T-cell (primary cell): ENCODE measurements at places on chromosomes 1 and 21.
A peak's percentile ranks its signal among the peaks of the same experiment; 100 is the strongest.

DNA sequence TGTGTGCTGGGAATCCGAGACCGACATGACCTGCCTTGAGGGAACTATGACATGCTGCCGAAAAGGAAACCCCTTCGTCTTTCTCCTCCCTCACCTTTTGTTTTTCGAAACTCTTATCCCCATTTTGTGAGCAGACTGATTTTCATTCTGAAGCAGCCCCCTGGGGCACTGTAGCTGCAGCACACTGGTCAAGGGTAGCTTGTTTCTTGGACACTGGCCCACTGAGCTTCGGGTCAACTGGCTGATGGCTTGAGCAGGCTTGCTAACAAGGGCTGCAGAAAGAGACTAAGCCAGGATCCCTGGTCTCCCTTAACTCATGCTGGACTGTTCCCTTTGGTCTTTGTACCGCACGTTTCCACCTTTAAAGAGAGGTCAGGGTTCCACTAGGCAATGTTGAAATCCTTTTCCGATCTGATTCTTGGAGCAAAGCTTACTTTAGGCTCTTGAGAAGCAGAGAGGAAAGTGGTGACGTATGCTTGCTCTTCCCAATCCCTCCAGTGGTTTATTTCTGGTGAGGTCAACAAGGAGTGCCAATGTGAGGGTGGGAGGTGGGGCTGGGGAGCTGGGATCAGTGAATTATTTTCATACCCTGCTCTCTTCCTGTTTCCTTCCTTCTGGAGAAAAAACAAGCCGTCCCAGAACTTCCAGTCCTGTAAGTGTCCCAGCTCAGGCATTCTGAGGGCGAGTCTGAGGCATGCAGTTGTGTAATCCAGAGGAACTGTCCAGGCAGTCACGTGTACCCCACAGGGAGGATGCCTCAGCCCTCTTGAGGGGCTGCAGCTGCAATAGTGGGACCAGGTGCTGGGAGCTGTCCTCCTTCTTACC lies 7.6 kb downstream of the CYP4B1 start:
- no peak for DNase-seq

DNA sequence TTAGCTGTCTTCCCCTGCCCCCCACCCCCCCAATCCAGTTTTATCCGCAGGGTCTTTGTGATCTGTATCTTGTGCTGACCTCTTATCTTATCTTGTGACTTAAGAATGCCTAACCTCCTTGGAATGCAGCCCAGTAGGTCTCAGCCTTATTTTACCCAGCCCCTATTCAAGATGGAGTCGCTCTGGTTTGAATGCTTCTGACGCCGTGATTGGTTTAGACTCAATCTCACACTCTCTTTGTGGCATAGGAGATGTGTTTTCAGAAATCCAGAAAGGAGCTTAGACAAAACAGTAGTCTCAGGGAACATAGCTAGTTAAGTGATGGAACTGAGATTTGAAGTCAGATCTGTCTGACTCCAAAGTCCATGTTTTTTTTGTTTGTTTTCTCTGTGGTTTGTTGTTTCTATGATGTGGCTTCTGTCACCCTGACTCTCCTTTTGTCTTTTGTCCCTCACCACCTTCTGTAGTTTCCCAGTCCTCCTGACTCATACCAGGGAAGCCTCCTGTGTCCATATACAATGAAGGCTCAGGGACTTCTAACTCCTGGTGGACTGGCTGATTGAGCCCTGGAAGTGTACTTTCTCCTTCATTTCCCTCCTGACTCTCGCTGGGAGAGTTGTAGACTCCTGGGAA lies 18.1 kb upstream of the USP24 start:
- DNase-seq: no peak

- no peak for DNase-seq
Measured at GRCh38 chr1:24919791-24920532, 10.1 kb downstream of the RUNX3 start.

DNA sequence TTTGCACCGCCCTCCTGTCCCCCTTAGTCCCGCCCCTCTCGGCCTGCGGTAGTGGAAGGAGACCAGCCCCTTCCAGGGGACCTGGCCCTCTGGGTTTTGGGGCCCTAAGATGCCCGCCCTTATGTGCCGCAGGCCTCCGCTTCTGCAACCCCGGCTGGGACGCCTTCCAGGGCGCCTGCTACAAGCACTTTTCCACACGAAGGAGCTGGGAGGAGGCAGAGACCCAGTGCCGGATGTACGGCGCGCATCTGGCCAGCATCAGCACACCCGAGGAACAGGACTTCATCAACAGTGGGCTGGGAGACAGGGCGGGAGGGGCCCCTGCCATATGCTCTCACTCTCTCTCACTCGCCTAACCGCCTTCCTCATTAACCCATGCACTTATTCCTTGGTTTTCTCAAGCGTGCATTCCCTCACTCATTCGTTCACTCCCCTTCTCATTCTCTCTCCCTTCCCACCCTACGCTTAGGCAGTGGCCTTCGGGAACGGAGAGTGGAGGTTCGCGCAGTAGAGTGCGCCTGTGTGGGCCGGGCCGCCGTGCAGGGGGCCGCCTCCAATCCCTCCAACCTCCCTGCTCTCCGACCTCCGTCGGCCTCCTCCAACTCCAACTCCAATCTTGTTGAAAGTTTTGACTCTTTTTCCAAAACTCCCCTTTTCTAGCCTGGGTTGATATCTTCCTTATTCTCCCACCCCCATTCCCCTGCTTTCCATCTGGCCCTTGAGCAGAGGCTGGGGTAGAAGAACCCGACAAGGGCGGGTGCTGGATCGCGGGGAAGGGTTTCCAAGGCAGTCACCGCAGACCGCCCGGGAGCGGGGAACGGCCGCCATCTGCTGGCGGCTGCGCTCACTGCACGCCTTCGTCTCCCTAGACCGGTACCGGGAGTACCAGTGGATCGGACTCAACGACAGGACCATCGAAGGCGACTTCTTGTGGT lies 15.2 kb downstream of the BCAN start:
- DNase-seq: peak; percentile 67

DNA sequence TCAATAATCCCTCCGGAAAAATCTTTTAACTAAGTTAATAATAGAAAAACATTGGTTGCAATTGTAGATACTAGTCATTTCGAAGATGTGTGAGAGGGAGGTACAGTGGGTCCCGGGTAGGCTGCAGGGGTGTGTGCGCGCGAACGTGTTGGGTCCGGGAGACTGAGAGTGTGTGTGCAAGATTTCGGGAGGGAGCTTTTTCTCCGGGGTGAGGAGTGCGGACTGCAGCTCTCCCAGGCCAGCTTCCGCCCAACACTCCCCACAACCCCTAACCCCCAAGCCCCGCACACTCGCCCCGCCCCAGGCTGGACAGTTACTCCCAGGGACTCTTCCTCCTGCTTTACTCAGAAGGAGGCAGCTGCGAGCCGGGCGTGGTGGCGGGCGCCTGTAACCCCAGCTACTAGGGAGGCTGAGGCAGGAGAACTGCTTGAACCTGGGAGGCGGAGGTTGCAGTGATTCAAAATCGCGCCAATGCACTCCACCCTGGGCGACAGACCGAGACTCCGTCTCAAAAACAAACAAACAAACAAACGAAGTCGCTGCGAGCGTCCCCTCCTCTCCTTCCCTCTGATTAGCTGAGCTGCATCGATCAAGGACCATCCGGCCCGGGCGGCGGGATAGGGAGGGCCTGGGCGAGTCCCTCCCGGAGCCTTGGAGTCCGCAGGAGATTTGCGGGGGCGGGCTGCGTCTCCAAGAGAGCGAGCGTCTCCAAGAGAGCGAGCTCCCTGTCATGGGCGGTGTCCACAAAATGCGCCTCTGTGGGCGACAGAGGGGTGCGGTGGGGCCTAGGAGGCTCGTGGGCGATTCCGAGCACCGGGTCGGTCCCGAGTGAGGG lies 28.3 kb upstream of the PPM1J start:
- DNase-seq: no peak

DNA sequence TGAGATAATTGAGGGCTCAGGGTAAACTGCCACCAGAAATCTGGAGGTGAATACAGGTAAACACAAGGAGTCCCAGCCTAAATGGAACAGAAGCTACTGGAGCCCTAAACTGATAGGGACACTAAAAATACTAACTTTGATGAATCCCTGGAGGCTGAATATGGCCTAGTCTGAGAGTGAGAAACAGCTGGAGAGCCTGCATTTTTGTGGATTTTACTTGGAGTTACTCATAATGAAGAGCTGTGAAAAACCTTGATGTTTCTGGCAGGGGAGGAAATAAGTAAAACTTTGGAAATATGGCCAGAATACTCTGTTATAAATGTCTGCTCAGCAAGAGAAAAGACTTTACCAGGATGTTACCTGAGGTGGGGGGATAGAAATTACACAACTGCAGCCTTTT lies 164.4 kb downstream of the LIPI start:
- DNase-seq: no peak

- no peak for DNase-seq
Measured at GRCh38 chr1:164765992-164766720, 207.2 kb downstream of the PBX1 start.

DNA sequence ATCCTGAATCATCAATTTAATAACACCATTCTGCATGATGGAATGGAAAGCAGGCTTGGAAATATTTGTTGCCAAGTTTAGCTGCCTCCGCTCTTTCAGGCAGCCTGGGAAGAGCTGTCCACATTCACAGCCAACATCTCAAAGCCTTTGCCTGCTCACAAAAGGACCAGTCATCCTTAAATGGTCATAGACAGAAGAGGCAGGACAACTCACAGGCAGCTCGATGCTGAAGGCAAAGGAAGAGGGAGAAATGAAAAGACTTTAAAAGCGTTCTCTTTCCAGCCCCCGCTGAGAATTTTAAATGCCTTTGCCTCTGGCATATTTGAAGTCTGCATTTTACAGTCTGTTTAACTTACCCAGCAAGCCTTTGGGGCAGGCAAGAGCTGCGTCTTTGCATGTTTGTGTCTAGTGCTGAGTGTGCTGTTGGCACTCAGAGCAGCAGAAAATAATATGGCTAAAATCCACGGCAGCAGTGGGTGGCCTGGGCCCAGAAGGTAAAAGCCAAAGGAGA lies 68.9 kb downstream of the NMNAT2 start:
- DNase-seq: no peak

DNA sequence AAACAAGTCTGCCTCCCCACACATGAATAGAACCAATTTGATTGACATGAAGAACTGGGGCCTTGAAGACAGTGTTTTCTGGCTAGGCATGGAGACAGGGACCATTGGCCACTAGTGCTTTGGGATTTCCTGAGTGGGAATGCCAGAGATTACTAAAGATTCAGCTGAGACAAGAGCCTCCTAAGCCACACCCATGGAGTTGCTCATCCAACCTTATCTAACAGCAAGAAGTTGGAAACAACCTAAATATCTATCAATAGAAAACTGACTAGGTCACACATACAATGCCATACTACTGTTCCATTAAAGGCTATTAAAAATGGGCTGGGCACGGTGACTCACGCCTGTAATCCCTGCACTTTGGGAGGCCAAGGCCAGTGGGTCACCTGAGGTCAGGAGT lies 184.1 kb downstream of the ZBTB18 start:
- no peak for DNase-seq

DNA sequence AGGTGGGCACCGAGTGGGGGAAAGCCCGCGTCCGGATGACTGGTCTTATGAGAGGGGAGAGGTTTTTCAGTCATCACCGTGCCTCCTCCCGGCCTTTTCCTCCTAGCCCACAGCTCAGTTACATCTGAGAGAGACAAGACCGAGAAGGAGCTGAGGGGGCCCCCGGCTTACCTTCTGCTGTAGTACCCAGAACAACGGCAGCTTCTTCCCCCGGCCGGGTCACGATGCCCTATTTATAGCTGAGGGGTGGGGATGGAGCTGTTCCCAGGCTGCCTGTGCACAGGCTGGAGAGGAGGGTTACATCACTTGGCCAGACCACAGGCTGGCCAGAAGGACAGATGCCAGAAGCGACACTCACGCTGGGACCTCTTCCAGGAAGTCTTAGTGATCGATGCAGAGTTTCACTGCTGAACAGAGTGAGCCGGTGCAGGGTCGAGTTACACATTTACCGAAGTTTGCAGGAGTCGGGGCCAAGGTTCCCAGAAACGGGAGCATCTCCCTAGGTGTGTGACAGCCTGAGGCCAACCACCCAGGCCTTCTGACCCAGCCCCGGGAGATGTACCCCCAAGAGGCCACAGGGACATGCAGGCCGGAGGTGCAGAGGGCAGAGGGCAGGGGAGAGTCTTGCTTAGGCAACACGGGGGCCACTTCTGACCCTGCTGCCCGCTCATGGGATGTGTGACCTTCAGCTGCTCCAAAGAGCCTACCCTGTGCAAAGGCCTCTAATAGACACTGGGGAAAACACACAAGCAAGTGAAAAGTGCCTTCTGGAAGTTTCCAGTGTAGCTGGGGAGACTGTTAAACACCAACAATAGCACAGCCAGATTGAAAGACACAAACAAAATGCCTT lies at the start of gene AGT:
AGT (minus strand) TSS at position 208 of the 850 bp plus-strand sequence. CDS start 3,299 bp downstream, outside the sequence.
- DNase-seq: no peak

DNA sequence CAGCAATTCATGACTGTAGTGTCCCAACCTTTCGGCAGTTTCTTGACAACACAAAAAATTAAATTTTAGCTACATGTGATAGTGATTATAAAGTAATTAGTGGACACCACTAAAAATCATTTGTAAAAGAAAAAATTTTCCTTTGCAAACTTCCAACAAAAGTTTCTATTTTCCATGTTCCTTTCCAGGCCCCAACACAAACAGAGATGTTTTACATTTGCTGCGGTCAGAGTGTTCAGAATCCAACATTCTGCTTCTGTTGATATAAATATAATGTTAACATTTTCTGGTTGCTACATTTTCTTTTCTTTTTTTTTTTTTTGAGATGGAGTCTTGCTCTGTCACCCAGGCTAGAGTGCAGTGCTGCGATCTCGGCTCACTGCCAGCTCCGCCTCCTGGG lies 54.9 kb upstream of the WLS start:
- DNase-seq: no peak

DNA sequence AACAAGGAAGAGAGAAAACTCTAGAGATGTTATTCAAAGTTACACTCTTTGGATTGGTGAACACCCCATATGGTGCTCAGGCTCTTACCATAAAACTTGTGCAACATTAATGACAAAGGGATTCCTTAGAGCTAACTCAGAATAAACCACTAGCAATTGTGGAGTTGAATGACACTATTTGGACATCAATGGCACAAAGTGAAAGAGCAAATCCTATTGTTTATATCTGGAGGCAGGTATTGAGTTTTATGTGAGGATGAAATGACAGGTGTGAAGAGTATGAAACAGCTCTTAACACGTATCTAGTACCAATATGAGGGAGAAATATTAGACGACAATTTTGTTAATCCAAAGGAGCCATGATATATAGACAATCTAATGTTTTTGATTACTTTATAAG lies 584.9 kb upstream of the PBX1 start:
- DNase-seq: no peak

DNA sequence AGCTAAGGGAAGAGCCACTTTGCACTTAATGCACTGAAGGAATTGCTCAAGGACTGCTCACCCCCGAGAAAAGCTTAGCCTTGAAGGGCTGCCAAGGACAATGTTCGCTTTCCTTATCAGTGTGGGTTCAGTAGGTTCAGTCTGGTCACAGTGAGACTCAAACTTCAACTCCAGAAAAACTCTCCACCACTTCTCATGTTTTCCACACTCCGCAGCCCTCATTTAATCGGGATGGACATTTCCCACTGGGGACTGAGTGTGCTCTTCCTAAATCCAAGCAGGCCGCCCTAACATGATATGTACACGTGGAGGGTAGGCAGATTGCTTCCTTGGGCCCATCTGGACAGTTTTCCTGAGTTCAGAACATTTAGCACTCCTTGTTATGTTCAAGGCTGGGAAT lies 19.5 kb downstream of the SUSD4 start:
- no peak for DNase-seq
